ENCODE measurements at places on chromosomes 4 and X. TPM values are rescaled to one million over a fixed set of nuclear protein-coding genes. Genes with fewer than 3 reads are reported as not detected.

GRCh38 chr4:7183161-7183560, 9.2 kb upstream of the SORCS2 start:
- H3K27ac ChIP-seq = no peak overlapping the region
- H3K27me3 ChIP-seq = peaks cover 16% of the 10 kb centered on the region
- H3K4me3 ChIP-seq = no peak overlapping the region
- DNase-seq = no peak
- H3K4me1 ChIP-seq = no peaks in the 10 kb centered on the region
- H3K36me3 ChIP-seq = no peaks in the 10 kb centered on the region

DNA sequence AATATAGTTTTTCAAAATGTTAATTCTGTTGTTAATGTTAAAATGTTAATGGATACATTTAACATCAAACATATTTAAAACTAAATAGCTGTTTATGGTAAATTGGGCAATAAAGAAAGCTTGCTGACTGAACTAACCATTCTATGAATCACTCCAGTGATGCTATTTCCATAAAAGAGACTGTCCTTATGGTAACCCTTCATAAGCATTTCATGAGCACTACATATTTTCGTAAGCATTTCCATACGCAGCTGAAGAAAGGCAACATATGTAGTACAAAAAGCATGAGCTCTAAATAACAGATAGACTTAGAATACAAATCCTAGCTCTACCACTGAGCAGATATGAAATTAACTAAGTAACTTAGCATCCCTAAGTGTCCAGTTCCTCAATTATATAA, 188.9 kb downstream of the COL25A1 start:
- no peak overlapping the region for H3K27ac ChIP-seq
- H3K36me3 ChIP-seq = no peaks in the 10 kb centered on the region
- no peak for DNase-seq
- no peaks in the 10 kb centered on the region for H3K4me1 ChIP-seq
- H3K27me3 ChIP-seq = no peaks in the 10 kb centered on the region

DNA sequence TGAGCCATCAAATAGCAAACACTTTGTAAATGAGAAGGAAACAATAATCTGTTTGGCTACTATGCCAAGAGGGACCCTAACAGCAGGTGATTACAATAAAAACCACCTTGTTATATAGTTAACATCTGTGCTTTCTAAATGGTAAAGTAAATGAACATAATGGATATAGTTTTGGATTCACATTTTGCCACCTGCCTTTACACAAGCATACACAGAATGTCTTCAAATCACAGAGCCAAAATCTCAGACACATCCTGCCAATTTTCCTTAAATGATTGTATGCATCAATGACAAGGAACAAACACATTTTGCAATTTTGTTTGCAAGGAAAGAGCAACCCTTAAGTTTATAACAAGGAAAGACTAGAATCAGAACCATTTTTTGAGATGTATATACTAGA, 334.2 kb downstream of the FSTL5 start:
- H3K4me3 ChIP-seq = no peak overlapping the region
- no peaks in the 10 kb centered on the region for H3K36me3 ChIP-seq
- no peak overlapping the region for H3K27ac ChIP-seq
- H3K27me3 ChIP-seq = no peaks in the 10 kb centered on the region
- no peak for DNase-seq

DNA sequence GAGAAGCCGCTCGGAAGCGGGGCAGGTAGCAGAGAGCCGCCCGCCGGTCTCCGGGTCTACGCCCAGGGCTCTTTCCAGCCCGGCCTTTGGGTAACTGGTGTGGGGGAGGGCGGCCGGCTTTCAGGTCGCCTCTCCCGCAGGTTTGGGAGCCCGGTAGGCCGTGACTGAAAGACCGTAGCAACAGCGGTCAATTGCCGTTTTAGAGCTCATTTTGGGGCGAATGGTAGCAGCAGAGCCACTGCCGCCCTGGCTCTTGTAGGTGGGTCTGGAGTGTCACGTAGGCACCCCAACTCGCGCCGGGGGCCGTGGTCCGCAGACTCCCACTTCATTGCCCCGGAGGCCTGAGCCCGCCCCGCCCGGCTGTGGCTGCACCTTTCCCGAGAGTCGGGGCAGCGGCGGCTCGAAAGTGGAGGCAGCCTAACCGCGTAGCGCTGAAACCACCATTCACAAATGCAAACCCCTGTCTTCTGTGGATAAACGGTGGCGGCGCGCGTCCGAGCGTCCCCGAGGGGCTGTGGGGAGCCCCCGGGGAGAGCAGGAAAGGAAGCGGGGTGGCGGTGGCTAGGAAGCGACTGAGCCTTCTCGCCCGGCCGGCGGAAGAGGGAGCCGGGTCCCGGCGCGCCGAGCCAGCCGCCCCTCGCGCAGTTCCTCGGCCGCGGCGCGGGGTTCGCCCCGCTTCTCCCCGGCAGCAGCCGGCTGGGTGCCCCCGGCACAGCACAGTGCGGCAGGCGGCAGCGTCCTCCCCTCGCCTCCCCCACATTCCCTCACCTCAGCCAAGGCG, 2185.1 kb upstream of the TENM3 start:
- peaks cover 63% of the 10 kb centered on the region for H3K27me3 ChIP-seq
- peak overlapping the region; percentile 57 for H3K4me3 ChIP-seq
- H3K4me1 ChIP-seq = no peaks in the 10 kb centered on the region
- H3K36me3 ChIP-seq = no peaks in the 10 kb centered on the region
- no peak overlapping the region for H3K27ac ChIP-seq
- peak; percentile 9 for DNase-seq

CFAP47 gene
- total RNA-seq = not detected
